Activated naive CD4-positive, alpha-beta T cell treated with Interleukin-2 at 50 U/mL for 16 hours (primary cell): ENCODE measurements at places on chromosomes 16 and 17.

DNA sequence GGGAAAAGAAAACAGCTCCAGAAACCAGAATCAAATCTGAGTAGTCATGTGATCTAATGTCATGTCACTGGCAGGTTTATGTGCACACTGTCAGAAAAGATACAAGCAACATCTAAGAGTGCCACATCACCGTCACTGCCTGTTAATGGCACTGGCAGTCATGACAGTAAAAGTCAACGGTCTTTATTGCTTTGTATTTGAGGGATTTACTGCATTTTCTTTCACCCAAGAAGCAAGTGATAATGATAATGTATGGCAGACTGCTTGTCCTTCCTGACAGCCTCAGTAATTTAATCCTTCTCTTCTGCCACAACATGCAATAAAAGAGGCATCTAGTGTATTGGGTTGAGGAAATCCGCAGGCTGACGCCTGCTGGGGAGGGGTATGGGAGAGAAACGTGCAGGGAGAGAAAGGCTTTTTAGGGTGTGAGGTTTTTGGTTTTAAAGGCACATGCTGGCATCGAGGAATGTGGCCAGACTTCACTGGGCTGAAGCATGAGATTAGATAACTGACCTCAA lies 92.4 kb downstream of the RPGRIP1L start:
- DNase-seq, result no peak

GRCh38 chr16:503150-504071 lies 24.1 kb upstream of the CAPN15 start:
- DNase-seq, result no peak

DNA sequence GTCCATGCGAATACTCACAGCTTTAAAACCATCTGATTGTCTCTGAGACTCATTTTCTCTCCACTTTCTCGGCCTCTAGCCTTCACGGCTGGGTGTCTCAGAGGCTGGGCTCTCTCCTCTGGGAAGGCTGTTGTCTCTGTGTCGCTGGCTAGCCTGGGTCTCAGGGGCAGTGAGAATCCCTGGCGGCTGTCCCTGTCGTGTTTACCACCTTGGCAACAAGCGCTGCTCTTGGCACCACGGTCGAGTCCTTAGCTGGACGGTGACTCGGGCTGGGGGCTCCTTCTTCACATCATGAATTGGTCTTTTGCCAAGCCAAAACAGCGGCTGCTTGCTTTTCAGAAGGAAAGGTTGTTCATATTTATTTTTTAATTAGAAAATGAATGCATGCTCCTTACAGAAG lies 81.1 kb downstream of the MSI2 start:
- DNase-seq, result no peak

GRCh38 chr17:35679007-35679682 lies 52.3 kb upstream of the RASL10B start:
- no peak for DNase-seq

DNA sequence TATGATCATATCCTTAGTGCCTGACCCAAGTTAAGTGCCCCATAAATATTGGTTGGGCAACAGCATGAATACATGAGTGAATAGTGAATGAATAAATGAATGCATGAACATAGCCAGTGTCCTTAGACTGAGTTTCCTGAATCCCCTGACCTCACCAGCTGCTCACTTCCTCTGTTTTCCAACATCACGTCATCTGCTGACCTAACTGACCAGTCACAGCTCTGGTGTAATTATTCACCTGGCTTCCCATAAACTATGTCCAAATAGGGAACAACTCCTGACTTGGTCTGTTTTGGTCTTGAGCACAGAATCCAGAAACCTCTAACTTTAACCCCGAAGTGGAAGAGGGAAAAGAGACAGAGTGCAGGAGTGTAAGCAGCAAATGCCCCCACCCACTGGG lies 83.4 kb downstream of the ASIC2 start:
- no peak for DNase-seq
